Epithelial cell of proximal tubule (primary cell): ENCODE measurements at places on chromosomes 1 and 21. TPM values are rescaled to one million over a fixed set of nuclear protein-coding genes. Genes with fewer than 3 reads are reported as not detected.

The EIF3I gene
- 338 and 472 TPM in 2 replicates for total RNA-seq

The PAQR6 gene
- 1.4 and 1.5 TPM in 2 replicates for total RNA-seq

The RNU1-4 gene
- under 0.01 TPM in 2 replicates for total RNA-seq

The PTPN7 gene
- 0.06 TPM in 1 of 2 replicates, not detected in the other for total RNA-seq
